Activated naive CD4-positive, alpha-beta T cell treated with Interleukin-2 at 50 U/mL for 16 hours (primary cell): ENCODE measurements at places on chromosomes 3 and 15.

- DNase-seq, result no peak
Observed at GRCh38 chr3:141735176-141735575, 2.9 kb upstream of the RNF7 start.

DNA sequence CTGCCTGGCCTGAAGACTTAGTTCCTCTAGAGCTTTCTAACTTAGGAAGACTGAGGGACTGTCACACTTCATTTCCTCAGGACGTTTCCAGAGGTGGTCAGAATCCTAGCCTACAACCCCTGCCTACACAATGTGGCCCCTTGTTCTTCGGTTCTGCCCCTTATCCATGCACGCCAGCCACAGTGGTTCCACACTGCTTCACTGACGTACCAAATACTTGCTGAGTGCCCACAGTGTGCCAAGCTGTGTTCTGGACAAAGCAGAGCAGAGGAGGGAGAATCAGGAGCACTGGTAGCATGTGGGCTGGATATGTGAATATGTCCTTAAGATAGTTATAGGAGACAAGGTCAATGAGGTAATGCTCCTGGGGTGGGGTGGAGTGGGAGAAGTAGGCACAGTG is 70.5 kb upstream of the SAMMSON start:
- no peak for DNase-seq

DNA sequence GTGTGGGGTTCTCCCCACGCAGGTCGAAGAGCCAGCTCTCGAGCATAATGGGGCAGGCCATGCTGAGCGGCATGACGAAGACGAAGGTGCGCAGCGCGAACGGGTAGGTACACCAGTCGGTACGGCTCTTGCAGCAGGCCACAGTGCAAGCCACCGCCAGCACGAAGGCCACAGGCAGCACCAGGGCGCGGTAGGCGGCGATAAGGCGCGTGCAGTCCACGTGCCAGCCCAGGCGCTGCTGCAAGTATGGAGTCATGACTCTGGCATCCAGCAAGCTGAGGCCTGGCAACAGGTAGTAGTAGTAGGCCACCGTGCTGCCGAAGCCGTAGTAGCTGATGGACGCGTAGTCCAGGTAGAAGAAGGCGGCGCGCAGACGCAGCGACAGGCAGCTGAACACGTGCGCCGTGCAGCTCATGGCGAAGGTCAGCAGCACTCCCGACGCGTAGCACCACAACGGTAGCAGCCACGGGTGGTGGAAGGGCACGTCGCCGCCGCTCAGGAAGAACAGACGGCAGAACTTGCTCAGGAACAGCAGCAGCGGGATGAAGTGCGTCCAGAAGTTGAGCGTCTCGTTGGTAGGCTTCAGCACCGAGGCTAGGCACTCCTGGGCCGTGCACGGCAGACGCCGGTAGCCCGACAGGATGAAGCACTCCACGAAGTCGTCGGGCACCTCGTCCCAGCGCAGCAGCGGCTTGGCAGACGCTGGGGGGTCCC is 797 bp downstream of the PAQR9 start:
- no peak for DNase-seq

- no peak for DNase-seq
Observed at GRCh38 chr15:87929841-87930240, 326.7 kb downstream of the NTRK3 start.

GRCh38 chr3:145649368-145649887 is 511.6 kb downstream of the PLOD2 start:
- DNase-seq, result no peak

GRCh38 chr15:76501726-76502125 is 165.2 kb downstream of the ISL2 start:
- DNase-seq, result no peak

- no peak for DNase-seq
Observed at GRCh38 chr15:48507416-48508065, 138.0 kb downstream of the FBN1 start.

GRCh38 chr15:55993804-55994560 is 570 bp upstream of the NEDD4 start:
- no peak for DNase-seq

- no peak for DNase-seq
Observed at GRCh38 chr3:177618873-177619733, 421.8 kb upstream of the TBL1XR1 start.

- DNase-seq, result no peak
Observed at GRCh38 chr15:90586948-90587347, 57.2 kb downstream of the CRTC3 start.

DNA sequence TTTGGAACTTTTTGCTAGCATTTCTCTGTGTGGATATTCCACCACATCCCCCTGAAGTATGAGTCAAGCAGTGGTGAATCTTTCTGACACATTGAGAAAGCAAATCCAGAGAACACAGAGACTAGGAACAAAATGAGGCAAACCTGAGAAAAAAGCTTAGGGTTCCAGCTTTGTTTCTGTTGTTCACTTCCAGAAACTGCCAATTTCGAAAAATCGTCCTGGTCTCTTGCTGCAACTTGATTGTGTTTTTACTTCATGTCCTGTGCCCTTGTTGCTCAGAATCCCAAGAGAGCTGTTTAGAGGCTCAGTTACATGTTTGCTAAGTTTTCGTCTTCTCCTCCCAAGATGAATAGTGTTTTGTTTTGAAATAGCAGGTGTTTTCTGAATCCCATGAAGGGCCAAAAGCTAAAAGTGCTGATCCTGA is 13.7 kb downstream of the MAP2K1 start:
- DNase-seq, result no peak

DNA sequence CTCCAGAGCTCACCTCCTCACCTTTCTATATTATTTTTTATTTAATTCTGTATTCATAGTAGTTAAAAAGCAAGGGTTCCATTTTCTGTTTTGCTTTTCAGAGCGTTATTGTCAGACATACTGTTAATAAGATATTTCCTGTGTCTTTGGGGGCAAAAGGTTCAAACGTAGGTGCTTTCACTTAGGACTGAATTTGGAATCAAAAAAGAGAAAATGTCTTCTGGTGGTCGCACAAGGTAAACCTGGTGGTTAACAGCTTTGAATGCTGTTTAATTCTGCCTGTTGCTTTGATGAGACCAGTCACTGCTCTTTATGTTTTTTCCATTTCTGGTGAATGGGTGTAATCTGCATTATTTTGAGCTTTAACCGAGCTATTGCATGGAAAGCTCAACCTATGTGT is 212.5 kb downstream of the TCF12 start:
- no peak for DNase-seq

GRCh38 chr3:189839576-189839975 is 208.4 kb downstream of the TP63 start:
- DNase-seq, result no peak

DNA sequence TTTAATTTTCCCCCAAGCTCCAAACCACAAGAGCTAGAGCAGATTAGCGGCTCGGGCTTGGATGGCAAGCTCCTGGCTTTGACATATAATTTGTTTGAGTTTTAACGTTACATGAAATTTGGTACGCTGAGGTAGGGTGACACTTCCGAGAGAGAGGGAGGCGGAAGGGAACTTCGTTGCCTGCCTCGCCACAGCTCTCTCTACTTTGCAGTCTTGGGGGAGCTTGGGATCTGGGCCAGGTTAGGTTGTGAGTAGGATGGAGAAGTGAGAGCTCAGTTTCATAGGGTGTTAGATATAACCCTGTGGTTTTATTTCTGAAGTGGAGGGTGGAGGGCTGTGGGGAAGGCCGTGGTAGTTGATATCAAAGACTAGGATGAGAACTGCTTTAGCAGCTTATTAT is 39.7 kb downstream of the LRTM1 start:
- DNase-seq, result no peak

- peak; percentile 42 for DNase-seq
Observed at GRCh38 chr3:126983653-126984390, 907 bp downstream of the PLXNA1 start.

DNA sequence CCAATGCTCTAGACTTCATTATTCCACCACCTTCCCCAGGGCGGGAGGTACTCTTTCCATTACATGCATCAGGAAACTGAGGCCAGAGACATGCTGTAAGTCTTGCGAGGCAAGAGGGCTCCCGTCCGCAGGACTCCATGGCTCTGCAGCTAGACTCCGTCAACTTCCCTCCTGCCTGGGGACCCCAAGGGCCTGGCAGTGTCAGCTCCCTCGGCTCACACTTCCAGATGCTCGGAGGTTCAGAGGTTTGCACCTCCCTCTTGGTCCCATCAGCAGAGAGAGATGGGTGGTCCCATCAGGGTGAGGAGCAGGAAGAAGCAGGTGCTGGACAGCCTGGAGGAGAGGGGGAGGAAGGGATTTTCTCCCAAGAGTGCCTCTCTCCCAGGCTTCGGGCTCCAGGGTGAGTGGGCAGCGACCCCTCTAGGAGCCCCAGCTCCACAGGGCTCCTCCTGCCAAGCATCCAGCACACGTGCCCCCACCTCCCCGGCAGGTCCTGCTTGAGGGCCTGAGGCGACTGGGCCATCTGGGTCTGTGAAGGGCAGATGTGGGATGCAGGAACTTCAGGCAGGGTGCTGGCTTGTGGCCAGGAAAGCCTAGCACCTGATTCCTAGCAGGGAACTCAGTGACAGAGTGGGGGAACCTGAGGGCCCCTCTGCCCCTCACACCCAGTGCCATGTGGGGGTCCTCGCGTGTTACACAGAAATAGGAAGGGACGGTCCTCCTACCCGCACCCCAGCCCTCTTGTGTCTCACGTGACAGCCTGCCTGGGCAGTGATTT is 9.3 kb downstream of the PAK6 start:
- DNase-seq, result no peak

GRCh38 chr3:61032991-61033390 is 218.3 kb downstream of the FHIT start:
- DNase-seq, result no peak

DNA sequence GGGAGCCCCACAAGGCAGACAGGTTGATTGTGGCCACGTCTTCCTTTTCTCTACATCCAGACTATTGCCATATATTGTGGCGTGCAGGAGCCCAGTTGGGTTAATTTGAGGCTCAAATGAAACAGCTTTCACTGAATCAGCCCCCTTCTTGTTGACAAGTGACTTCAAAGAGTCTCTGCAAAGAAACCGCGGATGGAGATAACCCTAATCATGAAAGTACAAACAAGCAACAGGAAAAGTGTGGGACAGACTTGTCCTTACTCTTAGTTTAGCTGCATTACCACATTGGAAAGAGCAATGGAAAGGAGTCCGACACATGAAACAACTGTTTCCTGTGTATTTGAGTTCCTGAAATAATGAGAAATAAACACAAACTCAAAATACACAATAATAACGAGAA is 3.3 kb downstream of the TMEM40 start:
- no peak for DNase-seq

GRCh38 chr3:53821631-53822121 is 24.5 kb downstream of the CHDH start:
- DNase-seq, result no peak

DNA sequence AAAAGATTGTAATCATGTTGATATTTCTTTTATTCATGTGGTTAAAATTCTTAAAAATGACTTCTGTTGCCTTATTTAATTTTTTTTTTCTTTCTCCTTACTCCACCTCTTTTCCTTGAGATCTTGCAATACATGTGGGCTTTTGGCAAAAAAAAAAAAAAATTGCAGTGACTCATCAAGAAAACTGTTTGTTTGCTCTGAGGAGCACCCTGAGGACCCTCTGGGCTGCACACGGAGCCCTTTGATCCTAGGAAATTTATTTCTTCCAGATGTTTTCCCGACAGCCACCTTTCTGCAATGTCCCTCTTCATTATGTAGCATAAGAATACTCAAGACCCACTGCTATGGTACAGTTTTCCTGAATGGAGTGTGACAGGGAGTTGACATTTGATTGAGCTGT is 371.7 kb downstream of the ZBTB20 start:
- DNase-seq, result no peak

- no peak for DNase-seq
Observed at GRCh38 chr3:35746492-35746891, 107.2 kb downstream of the ARPP21 start.

- no peak for DNase-seq
Observed at GRCh38 chr3:45088543-45089358, 57.4 kb downstream of the CDCP1 start.

- DNase-seq, result no peak
Observed at GRCh38 chr15:99504823-99505551, 60.8 kb upstream of the MEF2A start.

DNA sequence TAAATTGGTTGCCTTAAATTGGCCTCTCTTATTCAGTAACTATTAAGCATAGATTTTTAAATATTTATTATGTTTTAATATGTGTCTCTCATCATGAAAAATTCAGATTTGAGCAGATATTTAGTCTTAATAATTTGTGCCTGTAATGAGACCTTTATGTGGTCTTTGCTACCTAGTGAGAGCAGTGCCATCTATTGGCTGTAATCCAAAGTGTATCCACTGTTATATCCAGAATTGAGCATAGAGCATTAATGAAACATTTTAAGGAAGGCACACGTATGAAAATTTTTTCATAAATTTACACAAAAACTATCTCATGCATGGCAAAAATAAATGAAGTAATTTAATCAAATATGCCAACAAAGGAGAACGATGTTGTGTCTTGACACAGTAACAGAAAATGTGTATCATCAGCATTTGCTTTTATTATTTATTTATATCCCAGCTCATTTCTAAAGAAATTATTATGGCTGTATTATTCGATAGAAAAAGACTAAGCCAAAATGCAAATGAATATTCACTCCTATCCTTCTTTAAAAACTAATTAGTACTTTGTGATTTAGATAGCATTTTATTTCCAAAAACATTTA is 203.5 kb downstream of the RSRC1 start:
- no peak for DNase-seq

GRCh38 chr3:169116056-169116693 is 547.3 kb downstream of the MECOM start:
- no peak for DNase-seq

- DNase-seq, result no peak
Observed at GRCh38 chr3:114179575-114179974, 723 bp upstream of the DRD3 start.

DNA sequence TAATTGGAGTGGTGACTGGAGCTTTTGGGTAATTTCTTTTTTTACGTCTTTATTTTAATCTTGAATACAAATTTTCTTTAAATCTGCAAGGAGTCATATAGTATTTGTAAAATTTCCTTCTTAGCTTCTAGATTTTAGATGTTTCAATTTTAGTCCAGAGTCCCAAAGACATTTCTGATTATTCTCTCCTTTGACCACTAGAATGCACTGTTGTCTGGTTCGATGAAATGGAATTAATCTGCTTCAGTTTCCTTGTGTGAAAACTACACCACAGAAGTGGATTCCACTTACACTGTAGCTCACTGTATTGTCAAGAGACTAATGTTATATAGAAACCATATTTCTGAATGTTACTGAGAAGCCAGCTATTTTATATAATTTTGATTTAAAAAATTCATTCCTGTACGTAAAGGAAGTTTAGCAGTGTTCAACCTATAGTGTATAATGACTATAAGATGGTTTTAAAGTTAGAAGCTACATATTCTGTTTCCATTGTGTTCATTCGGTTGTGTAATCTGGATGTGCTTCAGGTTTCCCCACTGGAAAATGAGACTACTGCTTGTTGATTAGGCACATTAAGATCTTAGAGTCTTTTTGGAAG is 6.1 kb downstream of the GRAMD1C start:
- DNase-seq, result no peak
